ENCODE measurements at places on chromosomes 12 and 14.

GRCh38 chr12:78088391-78088832, 257.7 kb downstream of the NAV3 start:
- DNase-seq = peak; percentile 53

DNA sequence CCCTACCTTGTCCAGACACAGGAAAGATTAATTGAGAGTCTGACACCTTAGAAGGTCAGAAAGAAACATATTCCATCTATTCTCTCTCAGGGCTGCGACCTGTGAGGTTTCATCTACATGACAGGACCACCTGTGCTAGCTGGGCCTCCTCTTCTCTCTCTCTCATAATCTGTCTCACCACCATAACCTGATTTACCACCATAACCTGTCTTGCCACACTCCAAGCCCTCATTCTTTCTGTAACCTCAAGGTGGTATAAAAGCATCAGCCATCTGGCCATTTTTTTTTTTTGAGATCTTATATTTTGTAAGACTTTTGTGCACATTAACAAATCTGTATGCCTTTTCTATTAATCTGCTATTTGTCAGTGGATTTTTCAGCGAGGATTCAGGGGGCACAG, 75.5 kb downstream of the ACADS start:
- DNase-seq = no peak

GRCh38 chr12:96354326-96354725, 45.9 kb downstream of the CDK17 start:
- DNase-seq = peak; percentile 48

DNA sequence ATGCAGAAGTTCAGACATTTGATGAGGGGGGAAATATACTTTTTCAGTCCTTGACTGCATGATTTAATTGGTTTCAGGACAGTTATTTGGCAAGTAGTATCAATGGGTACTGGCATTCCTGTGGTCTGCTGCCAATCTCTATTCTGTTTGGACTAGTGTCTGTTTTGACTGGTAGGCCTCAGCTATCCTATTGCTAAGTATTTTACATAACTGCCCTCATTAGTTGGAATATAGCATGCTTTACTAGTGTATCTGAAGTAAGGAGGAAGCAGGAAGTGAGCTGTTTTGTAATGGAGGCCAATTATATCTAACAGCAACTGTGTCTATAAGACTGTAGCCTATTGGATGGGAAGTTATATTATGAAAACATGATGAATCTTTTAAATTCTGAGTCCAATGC, 104.3 kb downstream of the FLRT2 start:
- DNase-seq = peak; percentile 8

GRCh38 chr14:90300611-90301047, 31.1 kb downstream of the NRDE2 start:
- DNase-seq = peak; percentile 55

GRCh38 chr12:103897316-103897715, 32.9 kb upstream of the HSP90B1 start:
- no peak for DNase-seq

DNA sequence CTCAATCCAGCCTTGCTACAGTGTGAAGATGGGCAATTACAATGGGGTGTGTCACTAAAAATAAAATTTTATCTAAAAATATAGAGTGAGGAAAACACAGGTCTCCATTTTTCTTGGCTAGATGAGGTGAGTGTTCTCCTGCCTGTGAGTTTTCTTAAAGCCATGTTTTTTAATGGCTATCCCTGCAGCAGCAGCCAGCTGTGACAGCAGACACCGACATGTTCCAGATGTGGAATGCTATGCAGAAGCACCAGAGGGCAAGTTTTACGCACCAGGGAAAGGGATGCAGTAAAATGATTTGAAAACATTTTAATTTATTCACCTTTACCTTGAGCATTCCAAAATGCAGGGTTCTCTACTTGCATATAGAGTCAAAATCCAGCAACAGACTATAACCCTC, 577.0 kb upstream of the STXBP6 start:
- DNase-seq = no peak

DNA sequence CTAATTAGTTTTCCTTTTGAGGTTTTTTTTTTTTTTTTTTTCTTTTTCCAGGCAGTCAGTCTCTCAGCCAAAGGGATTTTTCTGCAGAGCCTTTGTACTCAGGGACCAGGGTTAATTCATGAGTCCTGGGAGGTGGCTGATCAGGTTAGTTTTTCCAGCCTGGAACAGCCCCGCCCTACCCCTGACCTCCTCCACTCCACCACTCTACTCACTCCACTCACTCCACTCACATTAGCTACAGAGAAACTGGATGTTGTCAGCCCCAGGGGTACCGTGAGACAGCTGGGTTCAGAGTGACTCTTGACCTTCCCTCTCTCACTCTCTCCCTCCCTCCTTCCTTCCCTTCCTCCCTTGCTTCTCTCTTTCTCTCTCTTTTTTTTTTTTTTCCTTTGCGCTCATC, 161.0 kb downstream of the CRADD start:
- no peak for DNase-seq

DNA sequence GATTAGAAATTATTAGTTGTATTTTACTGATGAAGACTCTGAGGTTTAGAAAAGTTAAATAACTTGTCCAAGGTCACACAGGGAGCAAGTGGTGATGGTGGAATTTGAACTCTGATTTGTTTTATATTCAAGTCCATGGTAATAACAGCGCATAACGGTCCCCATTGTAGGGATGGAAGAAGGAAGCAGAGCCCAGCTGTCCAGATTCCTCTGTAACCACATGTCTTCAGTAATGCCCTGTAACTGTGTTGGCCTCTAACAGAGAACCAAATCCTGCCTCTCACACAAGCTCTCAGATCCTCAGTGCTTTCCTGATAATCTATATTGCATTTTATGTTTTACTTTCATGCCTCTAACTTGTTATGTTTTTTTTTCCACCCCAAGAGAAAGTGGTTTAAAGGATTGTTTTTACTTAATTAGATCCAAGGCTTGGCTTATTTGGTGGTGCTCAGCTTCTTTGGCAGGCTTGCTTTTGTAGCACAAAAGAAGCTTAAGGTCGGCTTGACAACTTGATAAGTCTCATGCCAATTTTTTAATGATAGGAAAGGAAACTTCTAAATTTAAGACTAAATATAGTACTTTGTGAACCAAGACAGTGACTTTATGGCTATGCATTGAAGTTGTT, 105.1 kb upstream of the SEL1L start:
- no peak for DNase-seq

GRCh38 chr14:76876076-76876475, 49.9 kb downstream of the LRRC74A start:
- DNase-seq = peak; percentile 66

GRCh38 chr14:100111931-100112704, 46.9 kb downstream of the EVL start:
- DNase-seq = peak; percentile 28

DNA sequence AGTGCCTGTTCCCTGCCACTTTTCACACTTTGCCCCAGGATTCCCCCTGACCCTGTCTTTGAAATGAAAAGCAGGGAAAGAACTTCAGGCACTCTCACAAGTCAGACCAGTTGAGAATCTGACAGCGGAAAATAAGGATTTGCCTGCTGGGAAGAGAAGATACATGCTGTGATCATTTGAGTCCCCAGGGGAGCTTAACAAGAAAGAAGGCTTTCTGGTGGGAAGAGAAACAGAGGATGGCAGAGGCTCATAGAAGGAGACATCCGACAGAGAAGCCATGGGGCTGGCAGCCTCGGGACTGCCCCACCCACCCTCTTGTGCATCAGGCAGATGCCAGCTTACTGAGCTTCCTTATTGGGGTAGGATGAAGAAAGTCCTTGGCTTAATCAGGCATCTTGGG, 11.9 kb downstream of the TTC9 start:
- DNase-seq = no peak

GRCh38 chr12:78331753-78332152, 501.1 kb downstream of the NAV3 start:
- no peak for DNase-seq

DNA sequence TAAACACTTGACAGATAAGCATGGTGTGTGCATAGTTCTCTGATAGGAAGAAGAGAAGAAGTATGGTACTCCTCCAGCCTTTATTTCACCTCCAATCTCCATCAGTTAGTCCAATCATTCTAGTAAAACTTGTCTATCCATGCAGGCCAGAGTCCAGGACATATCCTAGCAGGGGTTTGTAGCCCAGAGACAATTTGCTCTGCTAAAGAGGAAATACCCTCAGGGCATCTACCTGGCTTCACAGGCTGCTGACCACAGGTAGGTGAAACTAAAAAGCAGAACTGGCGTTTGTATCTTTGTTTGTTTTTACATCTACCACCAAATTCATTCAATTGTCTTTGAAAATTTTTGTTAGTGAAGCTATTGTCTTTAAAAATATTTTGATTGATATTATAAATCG, 717.6 kb downstream of the FSCB start:
- DNase-seq = no peak

- DNase-seq = no peak
Measured at GRCh38 chr12:113477171-113477841, 5.6 kb upstream of the LHX5 start.

GRCh38 chr12:114018669-114019068, 52.5 kb upstream of the RBM19 start:
- DNase-seq = peak; percentile 35

GRCh38 chr14:103519837-103520212, 2.8 kb downstream of the CKB start:
- DNase-seq = no peak

- no peak for DNase-seq
Measured at GRCh38 chr14:32083789-32084188, 6.7 kb downstream of the ARHGAP5 start.

- DNase-seq = no peak
Measured at GRCh38 chr14:36675581-36675980, 13.9 kb downstream of the PAX9 start.

- DNase-seq = peak; percentile 8
Measured at GRCh38 chr14:22266142-22266442, 322.9 kb downstream of the DAD1 start.

GRCh38 chr12:88552610-88553079, 27.6 kb downstream of the KITLG start:
- peak; percentile 90 for DNase-seq

DNA sequence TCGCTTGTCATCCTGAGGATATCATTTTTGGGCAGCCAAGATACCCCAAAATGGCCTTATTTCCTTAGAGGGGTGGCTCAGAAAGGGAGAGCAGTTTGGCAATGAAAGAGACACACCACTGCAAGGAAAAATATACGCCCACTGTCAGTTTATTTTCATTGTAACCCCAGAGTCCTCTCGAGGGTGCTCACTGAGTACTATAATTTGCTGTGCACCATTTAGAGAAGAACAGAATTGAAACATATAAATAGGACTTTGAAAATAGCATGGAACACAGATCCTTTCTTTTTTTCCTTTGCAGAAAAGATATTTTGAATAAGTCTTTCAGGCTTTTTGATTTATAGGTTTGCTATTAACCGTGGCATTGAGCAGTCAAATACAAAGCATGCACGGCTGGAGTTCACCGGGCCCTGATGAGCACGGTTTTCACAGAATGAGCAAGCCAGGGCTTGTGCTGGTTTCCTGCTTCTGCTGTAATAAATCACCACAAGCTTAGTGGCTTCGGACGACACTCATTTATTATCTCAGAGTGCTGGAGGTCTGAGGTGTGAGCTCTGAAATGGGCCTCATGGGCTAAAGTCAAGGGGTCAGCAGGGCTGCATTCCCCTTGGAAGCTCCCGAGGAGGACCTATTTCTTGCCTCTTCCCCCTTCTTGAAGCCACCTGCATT, 152.3 kb downstream of the ZNF664 start:
- DNase-seq = no peak

DNA sequence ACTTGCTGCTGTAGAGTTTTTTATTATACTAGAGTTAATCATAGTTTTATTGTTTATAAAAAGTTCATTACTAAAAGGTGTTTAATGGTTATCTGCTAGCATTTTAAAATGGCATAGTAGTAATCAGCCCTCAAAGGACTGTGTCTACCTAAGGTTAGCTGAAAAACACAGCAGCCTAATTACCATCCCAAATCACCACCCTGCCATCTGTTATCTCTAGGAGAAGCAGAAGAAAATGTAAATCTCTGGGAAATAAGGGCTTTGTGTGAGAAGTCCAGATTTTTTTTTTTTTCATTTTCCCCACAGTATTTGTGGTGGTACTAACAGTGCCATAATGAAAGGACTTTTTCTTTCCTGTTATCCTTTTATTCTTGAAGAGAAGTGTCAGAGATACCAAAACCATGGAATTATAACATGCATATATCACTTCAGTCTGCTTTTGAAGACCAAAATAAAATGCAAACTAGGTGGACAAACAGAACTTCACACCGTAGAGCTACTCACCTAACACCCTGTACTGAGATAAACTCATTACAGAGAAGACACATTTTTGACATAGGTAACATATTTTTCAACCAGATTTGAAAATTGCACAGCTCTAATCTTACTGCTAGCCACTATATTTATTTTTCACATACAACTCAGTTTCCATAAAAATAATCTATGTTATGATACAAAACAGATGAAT, 876.2 kb downstream of the C12orf50 start:
- no peak for DNase-seq

DNA sequence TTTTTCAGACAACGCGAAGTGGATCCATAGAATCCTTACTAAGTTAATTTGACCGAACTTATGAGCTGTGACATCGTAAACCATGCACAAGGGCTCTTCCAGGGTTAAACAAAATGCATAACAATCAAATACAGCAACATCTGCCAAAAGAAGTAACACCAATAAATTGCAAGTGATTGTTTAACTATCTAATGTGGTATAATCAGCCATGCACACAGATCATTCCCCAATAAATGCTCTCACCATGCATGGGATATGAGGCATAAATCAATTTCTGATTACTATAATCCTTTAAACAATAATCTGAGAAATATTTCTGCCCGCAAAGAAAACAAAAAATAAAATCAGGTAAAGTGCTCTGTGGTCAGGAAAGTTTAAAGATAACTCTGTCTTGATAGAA, 7.7 kb upstream of the PLEKHG7 start:
- DNase-seq = no peak

GRCh38 chr14:80658733-80659132, 282.8 kb downstream of the CEP128 start:
- no peak for DNase-seq

GRCh38 chr14:105439179-105439578, 19.6 kb downstream of the MTA1 start:
- no peak for DNase-seq

DNA sequence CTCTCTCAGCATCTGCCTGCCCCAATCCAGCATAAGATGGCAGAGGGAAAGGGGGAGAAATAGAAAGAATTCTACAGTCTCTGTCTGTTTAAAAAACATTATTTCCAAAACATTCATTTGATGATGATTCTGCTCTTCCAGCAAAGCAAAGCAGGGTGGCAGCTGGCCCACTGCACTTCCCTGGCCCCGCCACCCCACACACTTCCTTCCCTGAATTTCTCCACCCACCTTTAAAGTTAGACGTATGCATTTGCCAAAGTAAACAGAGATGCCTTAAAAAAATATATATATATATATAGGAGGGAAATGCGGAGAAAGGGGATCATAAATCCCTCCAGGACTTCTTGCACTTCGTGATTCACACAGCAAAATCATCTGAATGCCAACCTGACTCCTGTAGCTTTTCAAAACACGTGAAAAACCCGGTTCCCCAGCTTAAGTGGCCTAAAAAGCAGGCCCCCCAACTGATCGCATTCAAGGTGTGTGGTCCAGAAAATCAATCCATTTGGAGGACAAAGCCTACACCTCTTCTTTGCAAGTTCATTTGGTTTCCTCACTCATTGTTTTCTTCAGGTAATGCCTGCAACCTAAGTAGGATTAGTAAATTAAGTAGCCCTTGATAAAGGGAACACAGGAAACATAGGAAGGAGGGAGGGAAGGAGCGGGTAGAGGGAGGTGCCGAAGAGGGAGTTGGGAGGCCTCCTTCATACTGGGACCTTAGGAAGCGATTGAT, 68.8 kb downstream of the LLPH start:
- no peak for DNase-seq

GRCh38 chr12:62673028-62673815, 206.6 kb downstream of the MON2 start:
- DNase-seq = no peak

GRCh38 chr12:75317784-75318183, 12.3 kb downstream of the CAPS2 start:
- DNase-seq = no peak

Data from iris pigment epithelial cell (primary cell).